ENCODE measurements at places on chromosomes 4 and X. TPM values are rescaled to one million over a fixed set of nuclear protein-coding genes. Genes with fewer than 3 reads are reported as not detected.
A peak's percentile ranks its signal among the peaks of the same experiment; 100 is the strongest.

Gene RIPPLY1
- not detected for total RNA-seq

- H3K27ac ChIP-seq, result no peak overlapping the region
- no peaks in the 10 kb centered on the region for H3K36me3 ChIP-seq
- H3K4me1 ChIP-seq, result no peaks in the 10 kb centered on the region
- H3K4me3 ChIP-seq, result no peak overlapping the region
- no peak for DNase-seq
Measured at GRCh38 chrX:19225909-19226308, 103.6 kb upstream of the ADGRG2 start.

GRCh38 chr4:90641861-90642599, 514.8 kb downstream of the CCSER1 start:
- no peaks in the 10 kb centered on the region for H3K4me1 ChIP-seq
- no peaks in the 10 kb centered on the region for H3K36me3 ChIP-seq
- no peak overlapping the region for H3K4me3 ChIP-seq
- DNase-seq, result no peak
- no peak overlapping the region for H3K27ac ChIP-seq

- DNase-seq, result no peak
- peak overlapping the region; percentile 16 for H3K27ac ChIP-seq
- no peaks in the 10 kb centered on the region for H3K27me3 ChIP-seq
- peaks cover 1% of the 10 kb centered on the region for H3K4me1 ChIP-seq
- peaks cover 16% of the 10 kb centered on the region for H3K36me3 ChIP-seq
Measured at GRCh38 chr4:168920441-168921065, 89.5 kb downstream of the CBR4 start.

DNA sequence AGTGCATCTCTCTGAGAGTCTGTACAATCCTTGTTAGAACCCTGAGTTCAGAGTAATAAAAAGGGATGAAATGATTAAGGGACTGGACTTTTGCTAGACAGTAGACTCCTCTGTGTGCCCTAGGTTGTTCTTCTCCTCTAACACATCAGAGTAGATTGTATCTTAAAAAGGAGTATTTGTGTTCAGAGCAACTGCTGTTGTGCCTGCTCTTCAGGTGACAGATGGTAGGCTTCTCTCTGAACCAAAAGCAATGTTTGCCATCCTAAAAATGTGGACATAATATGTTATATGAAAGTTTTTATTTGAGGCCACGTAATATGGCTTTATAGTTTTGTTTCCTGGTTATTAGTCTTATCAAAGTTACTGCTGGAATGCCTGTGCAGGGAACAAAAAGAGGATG, 588.6 kb upstream of the FAT1 start:
- no peaks in the 10 kb centered on the region for H3K36me3 ChIP-seq
- no peak overlapping the region for H3K4me3 ChIP-seq
- H3K27ac ChIP-seq, result no peak overlapping the region

- no peaks in the 10 kb centered on the region for H3K36me3 ChIP-seq
- no peak for DNase-seq
- H3K4me3 ChIP-seq, result no peak overlapping the region
Measured at GRCh38 chrX:3545901-3546300, 167.5 kb downstream of the PRKX start.

Data from progenitor cell of endocrine pancreas (in vitro differentiated cells).